ENCODE measurements at places on chromosomes 16 and 17. TPM values are rescaled to one million over a fixed set of nuclear protein-coding genes. Genes with fewer than 3 reads are reported as not detected.

Gene NOB1
- 59.2 TPM for polyA plus RNA-seq

Gene ZNF764
- polyA plus RNA-seq = 6.2 TPM

Gene PRCD
- polyA plus RNA-seq = 24.4 TPM

Gene CCL11
- polyA plus RNA-seq = not detected

Gene IGFBP4
- 3.0 TPM for polyA plus RNA-seq

Gene FAM83G
- 6.8 TPM for polyA plus RNA-seq

Gene KRT39
- not detected for polyA plus RNA-seq

Gene MYH11
- polyA plus RNA-seq = 3.9 TPM

Gene TBC1D28
- polyA plus RNA-seq = not detected

Gene TBC1D3E
- polyA plus RNA-seq = not detected

Gene SMIM5
- 0.36 TPM for polyA plus RNA-seq

Gene CPHXL2
- 0.18 TPM for polyA plus RNA-seq

Gene KRT33A
- not detected for polyA plus RNA-seq

Gene KRT9
- polyA plus RNA-seq = not detected

Gene REXO5
- polyA plus RNA-seq = not detected

Gene KRT13
- polyA plus RNA-seq = not detected

Gene SPNS2
- polyA plus RNA-seq = not detected

Gene MPP3
- not detected for polyA plus RNA-seq

Gene EVI2B
- 192 TPM for polyA plus RNA-seq

Gene CD7
- 4.4 TPM for polyA plus RNA-seq

Gene TMEM238L
- polyA plus RNA-seq = not detected

Gene RFFL
- 28.9 TPM for polyA plus RNA-seq

Gene EXOC3L1
- polyA plus RNA-seq = not detected

Gene ACE
- polyA plus RNA-seq = 2.0 TPM

Gene GOT2
- 56.3 TPM for polyA plus RNA-seq

Gene GNG13
- polyA plus RNA-seq = not detected

Gene BRIP1
- polyA plus RNA-seq = 2.7 TPM

Gene SNAI3
- polyA plus RNA-seq = 12.3 TPM

Gene SLFN14
- not detected for polyA plus RNA-seq

Gene CD79B
- polyA plus RNA-seq = 1,452 TPM

Gene KCTD19
- polyA plus RNA-seq = not detected

Gene LYZL6
- not detected for polyA plus RNA-seq

Gene SLC25A11
- 70.9 TPM for polyA plus RNA-seq

Gene COPZ2
- 1.7 TPM for polyA plus RNA-seq

Gene AARSD1
- polyA plus RNA-seq = 48.9 TPM

Gene HBQ1
- not detected for polyA plus RNA-seq

Gene PLCD3
- polyA plus RNA-seq = not detected

Gene DHRS7C
- not detected for polyA plus RNA-seq

Gene KIF2B
- not detected for polyA plus RNA-seq

Gene USP43
- polyA plus RNA-seq = not detected

Gene KRTAP9-4
- polyA plus RNA-seq = not detected

Gene ZNF469
- 0.26 TPM for polyA plus RNA-seq

Gene FOXC2
- not detected for polyA plus RNA-seq

Gene SCNN1B
- 0.24 TPM for polyA plus RNA-seq

Gene ESRP2
- 0.48 TPM for polyA plus RNA-seq

Gene TBX2
- polyA plus RNA-seq = not detected

Gene SEPTIN1
- 161 TPM for polyA plus RNA-seq

Gene CDH3
- polyA plus RNA-seq = not detected

Gene CCL18
- polyA plus RNA-seq = not detected

Gene KLHL10
- polyA plus RNA-seq = 0.16 TPM

Gene SHMT1
- polyA plus RNA-seq = 18.9 TPM

Gene KRT28
- not detected for polyA plus RNA-seq

Gene GP1BA
- polyA plus RNA-seq = 0.26 TPM

Gene FAM20A
- not detected for polyA plus RNA-seq

Gene KRT20
- polyA plus RNA-seq = not detected

Gene ATAD5
- 1.7 TPM for polyA plus RNA-seq
